ENCODE measurements at places on chromosomes 1 and 21.
A peak's percentile ranks its signal among the peaks of the same experiment; 100 is the strongest.

- DNase-seq, result no peak
Measured at GRCh38 chr21:43782431-43783097, 6.5 kb upstream of the CSTB start.

- peak; percentile 60 for DNase-seq
Measured at GRCh38 chr1:205438213-205439158, 16.6 kb upstream of the LEMD1 start.

DNA sequence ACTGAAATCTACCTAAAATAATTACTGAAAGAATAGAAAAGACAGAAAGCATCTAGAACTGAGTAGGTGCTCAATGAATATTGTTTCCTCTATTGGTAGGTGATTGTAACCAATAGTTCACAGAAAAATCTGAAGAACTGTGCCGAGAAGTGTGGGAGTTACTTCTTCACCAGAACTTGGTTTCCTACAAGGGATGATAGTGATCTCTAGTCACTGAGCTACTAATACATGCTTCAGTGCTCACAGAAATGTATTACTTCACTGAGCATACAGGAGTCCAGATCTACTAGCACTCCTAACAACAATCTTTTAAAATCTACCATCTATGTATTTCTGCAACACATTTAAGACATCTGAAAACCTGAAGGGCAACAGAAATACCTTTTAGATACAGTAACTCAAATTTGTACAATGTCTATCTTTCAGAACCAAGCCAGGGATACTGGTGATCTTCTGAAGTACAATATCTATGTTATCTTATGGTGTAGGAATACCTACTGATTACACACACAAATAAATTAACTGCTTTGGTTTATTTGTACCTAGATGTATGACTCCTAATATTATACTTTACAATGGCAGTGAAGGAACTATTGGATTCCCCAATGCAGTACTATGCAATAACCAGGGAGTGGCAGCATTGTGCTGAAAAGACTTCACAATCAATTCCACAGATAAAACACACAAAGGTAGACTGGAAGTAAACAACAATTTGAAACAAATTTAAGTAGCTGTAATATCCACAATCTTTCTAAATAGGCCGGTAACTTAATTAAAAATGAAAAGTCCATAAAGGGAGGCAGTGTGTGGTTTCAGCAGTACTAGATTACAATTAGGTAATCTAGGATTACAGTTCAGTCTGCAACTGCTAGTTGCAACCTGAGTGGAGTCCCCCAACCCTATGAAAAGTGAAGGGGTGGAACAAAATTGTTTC, 243.0 kb downstream of the SLC45A1 start:
- peak; percentile 66 for DNase-seq

GRCh38 chr1:151494741-151495281, 16.4 kb upstream of the CGN start:
- DNase-seq, result no peak

GRCh38 chr1:230627767-230628166, 14.5 kb upstream of the COG2 start:
- no peak for DNase-seq

DNA sequence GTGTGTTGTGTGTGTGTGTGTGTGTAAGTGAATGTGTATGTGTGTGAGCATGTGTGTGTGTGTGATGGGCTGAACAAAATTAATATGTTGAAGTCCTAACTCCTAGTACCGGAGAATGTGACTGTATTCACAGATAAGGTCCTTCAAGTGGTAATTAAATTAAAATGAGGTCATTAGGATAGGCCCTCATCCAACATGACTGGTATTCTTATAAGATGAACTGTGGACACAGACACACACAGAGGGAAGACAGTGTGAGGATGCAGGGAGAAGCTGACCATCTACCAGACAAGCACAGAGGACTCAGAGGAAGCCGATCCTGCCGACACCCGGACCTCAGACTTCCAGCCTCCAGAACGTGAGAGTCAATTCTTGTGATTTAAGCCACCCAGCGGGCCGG, 91.2 kb upstream of the PGBD5 start:
- no peak for DNase-seq

- DNase-seq, result no peak
Measured at GRCh38 chr1:109252893-109253802, 3.8 kb downstream of the CELSR2 start.

GRCh38 chr1:83747853-83748482, 251.0 kb downstream of the TTLL7 start:
- no peak for DNase-seq

DNA sequence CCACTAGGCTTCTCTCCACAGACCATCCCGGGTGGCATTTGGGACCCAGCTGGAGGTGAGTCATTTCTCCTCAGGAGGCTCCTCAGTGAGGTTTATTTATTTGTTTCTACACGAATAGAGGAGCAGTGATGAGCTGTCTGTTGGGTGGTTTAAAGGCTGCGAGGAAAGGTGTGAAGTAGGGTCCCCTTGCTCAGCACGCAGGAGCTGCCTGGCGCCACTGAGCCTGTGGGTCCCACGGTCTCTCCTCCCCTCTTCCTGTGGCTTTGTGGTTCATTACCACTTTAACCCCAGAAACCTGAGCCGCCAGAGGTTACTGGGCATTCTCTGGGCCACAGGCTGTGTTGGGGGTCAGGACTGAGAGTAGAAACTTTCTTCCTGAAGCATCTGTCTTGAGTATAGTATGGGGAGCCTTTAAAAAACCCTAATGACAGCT, 39.9 kb downstream of the IL6R start:
- no peak for DNase-seq

DNA sequence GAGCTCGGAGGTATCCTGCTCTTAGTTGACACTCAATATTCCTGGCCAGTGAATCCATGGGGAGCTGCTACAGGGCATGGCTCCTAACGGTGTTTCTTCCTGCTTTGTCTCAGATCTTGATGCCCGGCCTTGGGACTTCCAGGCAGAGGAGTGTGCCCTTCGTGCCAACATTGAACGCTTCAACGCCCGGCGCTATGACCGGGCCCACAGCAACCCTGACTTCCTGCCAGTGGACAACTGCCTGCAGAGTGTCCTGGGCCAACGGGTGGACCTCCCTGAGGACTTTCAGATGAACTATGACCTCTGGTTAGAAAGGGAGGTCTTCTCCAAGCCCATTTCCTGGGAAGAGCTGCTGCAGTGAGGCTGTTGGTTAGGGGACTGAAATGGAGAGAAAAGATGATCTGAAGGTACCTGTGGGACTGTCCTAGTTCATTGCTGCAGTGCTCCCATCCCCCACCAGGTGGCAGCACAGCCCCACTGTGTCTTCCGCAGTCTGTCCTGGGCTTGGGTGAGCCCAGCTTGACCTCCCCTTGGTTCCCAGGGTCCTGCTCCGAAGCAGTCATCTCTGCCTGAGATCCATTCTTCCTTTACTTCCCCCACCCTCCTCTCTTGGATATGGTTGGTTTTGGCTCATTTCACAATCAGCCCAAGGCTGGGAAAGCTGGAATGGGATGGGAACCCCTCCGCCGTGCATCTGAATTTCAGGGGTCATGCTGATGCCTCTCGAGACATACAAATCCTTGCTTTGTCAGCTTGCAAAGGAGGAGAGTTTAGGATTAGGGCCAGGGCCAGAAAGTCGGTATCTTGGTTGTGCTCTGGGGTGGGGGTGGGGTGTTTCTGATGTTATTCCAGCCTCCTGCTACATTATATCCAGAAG, 16.7 kb downstream of the ALX3 start:
- DNase-seq, result peak; percentile 53

DNA sequence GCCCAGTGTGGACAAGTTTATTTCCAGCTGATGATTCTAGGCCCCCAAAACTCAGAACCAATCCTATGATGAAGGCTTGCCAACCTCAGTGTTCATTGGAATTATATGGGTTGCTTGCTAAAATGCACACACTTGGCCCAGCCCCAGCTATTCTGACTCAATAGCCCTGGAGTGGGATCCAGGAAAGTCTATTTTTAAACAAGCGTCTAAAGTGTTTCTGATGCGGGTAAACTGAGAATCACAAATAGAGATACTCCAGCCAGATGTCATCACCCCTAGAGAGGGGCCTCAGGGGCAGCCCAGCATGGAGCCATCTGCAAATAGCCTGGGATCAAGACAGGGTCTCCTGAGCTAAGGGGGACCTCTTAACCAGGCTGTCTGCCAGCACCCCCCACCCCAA, 46.0 kb downstream of the PKP1 start:
- DNase-seq, result no peak

- no peak for DNase-seq
Measured at GRCh38 chr1:228154021-228154669, 4.4 kb downstream of the GJC2 start.

DNA sequence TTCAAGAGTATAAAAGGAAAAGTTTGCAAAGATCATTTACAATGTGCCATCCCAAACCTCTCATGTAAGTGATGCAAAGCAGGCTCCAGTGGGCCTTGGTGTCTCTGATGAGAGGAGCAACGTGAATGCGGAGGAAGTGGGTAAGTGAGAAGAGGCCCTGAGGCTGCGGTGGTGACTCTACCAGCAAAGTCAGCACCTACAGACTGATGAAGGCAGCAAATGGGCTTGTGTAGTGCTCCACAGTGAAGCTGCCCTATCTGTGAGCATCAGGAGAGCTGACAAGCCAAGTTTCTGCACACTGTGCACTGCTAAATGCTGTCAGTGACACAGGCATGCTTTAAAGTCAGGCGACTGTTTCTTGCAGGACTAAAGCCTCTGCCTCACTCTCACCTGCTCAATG, 15.6 kb upstream of the RAP1A start:
- DNase-seq, result no peak

All from Kasumi-1 (cell line).